ENCODE measurements at places on chromosomes 12 and 14.
A peak's percentile ranks its signal among the peaks of the same experiment; 100 is the strongest.

DNA sequence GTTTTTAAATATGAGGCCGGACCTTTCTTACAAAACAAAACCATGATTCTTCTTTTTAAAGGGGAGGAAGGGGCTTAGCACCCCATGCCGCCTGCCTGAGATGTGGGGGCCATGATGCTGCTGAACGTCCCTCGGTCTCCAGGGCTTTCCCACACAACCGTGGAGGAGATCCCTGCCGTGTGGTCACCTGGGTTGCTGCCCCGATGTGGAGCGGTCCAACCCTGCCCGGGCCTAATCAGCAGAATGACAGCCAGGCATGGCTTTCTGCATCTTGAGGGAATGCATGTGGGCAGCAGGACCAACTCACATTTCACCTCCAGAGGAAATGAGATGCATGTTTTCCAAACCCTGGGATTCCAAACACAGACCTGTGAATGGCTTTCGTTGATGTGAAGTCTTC is 48.9 kb upstream of the C14orf180 start:
- no peak for DNase-seq

GRCh38 chr12:74292351-74293194 is 245.1 kb upstream of the ATXN7L3B start:
- no peak for DNase-seq

GRCh38 chr12:617304-617915 is 45.8 kb downstream of the NINJ2 start:
- no peak for DNase-seq

- no peak for DNase-seq
Measured at GRCh38 chr12:108185002-108185401, 55.9 kb downstream of the WSCD2 start.

DNA sequence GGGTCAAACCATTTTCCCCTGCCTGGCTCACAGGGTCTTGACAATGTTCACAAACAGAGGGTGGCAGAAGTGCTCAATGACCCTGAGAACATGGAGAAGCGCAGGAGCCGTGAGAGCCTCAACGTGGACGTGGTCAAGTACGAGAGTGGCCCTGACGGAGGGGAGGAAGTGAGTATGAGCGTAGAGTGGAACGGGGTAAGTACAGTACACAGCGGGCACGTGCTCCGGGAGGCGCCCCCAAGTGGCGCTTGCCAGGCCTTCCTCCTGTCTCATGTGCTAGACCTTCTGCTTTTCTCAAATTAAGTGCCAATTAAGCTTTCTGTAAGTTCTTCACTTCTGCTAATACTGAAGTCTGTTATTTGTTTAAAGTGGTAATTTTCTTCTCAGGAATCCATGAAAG is 35.9 kb downstream of the XRCC3 start:
- DNase-seq = no peak

DNA sequence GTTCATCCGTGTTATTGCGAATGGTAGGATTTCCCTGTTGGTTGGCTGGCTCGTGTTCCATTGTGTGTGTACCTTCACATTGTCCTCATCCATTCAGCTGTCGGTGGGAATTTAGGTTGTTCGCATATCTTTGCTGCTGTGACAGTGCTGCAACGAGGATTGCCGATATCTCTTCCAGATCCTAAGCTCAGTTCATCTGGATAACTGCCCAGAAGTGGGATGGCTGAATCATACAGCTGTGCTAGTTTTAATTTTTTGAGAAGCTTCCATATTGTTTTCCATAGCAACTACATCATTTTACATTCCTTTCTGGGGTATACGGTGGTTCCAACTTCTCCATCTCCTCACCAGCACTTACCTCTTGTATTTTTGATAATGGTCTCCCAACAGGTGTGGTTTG is 292.8 kb upstream of the SFSWAP start:
- DNase-seq = no peak

DNA sequence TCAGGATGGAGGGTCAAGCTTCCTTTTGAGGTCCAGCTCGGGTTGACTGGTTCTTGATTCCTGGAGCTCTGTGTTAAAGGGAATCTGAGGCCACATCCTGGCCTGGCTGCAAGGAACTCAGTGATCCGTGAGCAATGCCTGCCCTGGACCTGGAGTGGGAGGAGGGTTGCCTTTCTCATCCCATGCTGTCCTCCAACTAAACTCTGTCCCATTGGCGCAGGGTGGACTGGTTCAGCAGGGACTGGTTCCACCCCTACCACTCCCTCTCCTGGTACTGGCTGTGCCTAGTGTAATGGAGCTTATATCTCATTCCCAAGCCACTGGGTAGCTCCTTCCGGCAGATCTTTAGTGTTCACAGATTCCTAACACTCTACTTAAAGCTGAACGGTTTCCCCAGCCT is 3.9 kb upstream of the CMKLR1 start:
- no peak for DNase-seq

- no peak for DNase-seq
Measured at GRCh38 chr12:121009741-121010140, 6.5 kb downstream of the C12orf43 start.

GRCh38 chr12:16225692-16226091 is 51.8 kb downstream of the SLC15A5 start:
- no peak for DNase-seq

DNA sequence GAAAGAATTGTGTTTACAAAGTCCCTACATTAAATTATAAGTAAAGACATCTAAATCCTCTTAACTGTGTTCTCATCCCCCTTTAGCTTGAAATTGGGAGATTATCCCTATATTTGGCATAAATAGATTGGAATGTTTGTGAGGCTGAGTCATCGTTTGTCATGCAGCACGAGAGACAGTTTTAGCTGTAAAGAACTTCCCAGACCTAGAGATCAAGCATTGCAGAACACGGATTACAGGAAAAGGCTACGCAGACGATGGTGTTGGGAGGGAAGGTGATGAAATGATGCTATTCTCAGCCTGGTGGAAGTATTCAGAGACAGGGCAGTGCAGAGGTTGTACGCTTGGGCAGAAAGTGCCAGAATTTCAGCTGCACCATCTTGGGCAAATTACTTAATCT is 93.8 kb downstream of the PTPRB start:
- DNase-seq = no peak

GRCh38 chr12:41013881-41014642 is 174.1 kb upstream of the PDZRN4 start:
- DNase-seq = no peak

- DNase-seq = no peak
Measured at GRCh38 chr12:128091101-128091720, 175.8 kb upstream of the TMEM132C start.

- peak; percentile 10 for DNase-seq
Measured at GRCh38 chr12:112179916-112180315, 54.6 kb downstream of the TRAFD1 start.

DNA sequence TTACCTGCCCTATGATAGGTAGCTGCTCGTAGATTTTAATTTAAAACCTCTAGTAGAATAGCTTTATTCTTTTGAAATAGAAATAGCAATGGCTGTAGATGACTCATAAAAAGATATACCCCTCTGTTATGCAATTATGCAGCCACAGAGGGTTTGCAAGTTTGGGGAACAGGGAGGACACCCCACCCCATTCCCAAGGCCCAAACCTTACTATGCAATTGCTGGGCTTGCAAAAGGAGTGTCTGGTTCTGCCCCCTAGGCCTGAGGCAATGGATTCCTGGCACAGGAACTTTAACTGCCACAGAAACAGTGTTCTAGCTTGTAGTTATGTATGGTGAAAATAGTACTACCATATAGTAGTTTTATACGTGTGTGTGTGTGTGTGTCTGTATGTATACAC is 403.3 kb downstream of the ADAMTS20 start:
- DNase-seq = no peak

DNA sequence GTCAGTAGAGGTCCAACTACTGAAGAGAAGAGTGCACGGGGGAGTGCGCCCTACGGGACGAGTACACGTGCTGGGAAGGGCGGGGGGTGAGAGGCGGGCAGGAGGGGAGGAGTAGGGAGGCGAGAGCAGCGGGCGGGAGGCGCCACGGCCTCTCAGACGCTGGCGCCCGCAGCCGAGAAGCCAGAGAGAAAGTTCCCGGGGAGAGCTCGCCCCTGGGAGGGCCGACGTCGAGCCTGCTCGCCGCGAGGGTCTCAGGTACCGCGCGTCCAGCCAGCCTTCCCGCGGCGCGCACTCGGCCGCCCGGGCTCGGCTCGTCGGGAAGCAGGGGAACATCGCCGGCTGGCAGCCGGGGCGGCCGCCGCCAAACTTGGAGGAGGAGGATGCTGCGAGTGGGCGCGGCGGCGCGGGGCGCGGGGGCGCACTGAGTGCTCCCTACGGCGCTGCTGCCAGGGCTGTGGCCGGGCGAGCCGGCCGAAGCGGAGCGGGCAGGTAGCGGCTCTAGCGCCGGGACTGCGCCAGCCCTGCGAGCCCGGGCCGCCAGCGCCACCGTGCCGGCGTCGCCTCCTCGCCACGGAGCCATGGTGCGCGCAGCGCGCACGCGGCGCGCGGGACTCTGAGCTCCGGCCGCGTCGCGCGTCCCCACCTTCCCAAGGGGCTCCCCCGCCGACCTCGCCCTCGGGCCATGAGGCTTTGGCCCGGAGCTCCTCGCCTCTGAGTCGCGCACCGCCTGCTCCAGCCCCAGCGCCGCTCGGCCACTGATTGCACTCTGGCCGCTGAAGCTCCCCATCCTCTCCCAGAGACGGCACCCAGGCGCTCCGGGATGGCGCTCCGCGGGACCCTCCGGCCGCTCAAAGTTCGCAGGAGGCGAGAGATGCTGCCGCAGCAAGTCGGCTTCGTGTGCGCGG is at the start of gene SLC24A4:
Gene SLC24A4 (plus strand): TSS at position 155 of the 905 bp plus-strand sequence. CDS start 666 bp downstream, at position 821.
- DNase-seq = no peak

GRCh38 chr12:639988-640387 is 23.3 kb downstream of the NINJ2 start:
- DNase-seq = no peak

DNA sequence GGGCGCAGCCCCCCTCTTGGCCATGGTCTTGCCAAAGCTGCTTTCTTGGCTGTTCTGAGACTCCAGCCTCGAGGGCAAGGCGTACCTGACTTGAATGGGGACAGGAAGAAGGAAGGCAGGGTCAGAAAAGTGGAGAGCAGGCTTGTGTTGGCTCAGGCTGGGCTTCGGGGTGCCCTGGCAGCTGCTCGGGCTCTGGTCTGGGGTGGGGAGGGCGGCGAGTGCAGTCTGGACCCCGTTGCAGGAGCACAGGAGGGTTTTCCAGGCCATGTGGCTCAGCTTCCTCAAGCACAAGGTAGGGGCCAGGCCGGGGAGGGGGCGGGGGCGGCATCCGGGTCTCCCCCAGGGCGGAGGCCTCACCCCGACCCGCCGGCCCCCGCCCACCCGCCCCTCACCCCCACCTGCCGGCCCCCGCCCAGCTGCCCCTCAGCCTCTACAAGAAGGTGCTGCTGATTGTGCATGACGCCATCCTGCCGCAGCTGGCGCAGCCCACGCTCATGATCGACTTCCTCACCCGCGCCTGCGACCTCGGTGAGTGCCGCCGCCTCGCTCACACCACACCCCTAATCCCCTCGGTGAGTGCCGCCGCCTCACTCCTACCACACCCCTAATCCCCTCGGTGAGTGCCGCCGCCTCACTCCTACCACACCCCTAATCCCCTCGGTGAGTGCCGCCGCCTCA is 4.2 kb downstream of the NOC4L start:
- no peak for DNase-seq

GRCh38 chr12:12481631-12482030 is 81.0 kb downstream of the DUSP16 start:
- no peak for DNase-seq

DNA sequence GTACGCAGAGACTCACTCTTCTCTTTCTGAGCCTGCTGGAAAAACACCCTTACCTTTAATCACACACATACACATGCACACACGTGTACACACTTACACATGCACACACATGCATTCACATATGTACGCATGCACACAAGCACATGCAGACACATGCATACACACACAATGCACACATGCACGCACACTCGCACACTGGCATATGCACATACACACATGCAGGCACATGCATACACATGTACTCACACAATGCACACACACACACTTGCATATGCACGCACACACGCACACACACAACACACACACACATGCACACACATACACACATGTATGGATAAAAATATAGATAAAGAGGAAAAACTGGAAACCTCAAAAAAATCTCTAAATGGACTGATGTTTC is 249.0 kb downstream of the GLT1D1 start:
- no peak for DNase-seq

DNA sequence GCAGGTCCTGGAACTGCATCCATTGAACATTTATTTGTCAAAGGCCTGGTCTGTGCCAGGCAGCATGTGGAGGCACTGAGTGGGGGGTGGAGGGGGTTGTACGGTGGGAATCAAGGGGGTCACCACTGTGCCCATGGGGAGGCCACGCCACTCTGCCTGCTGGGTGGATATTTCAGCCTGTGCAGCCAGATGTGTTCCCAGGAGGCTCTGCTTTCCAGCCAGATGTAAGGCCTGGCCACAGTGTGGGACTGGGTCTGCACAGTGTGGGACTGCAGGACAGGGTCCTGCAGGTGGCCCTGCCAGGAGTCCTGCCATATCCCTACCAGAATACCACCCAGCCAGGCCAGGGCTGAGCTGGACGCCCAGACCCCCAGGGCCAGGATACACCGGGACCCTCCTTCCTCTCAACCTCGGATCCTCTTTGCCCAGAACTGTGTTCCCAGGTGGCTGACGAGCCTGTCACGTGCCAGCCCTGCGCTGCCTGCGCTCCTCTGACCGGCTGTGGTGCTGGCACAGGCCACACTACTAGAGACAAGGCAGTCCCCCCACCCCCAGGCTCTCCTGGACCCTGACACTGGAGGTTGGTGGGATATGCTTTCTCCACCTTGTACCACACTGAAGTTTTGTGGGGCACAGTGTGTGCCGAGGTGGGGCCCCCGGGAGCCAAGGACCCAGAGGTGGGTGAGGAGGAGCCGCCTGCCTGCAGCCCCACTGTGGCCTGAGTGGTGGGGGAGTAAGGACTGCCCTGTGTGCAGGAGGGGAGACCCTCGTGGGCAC is 17.5 kb downstream of the XRCC3 start:
- DNase-seq = no peak

DNA sequence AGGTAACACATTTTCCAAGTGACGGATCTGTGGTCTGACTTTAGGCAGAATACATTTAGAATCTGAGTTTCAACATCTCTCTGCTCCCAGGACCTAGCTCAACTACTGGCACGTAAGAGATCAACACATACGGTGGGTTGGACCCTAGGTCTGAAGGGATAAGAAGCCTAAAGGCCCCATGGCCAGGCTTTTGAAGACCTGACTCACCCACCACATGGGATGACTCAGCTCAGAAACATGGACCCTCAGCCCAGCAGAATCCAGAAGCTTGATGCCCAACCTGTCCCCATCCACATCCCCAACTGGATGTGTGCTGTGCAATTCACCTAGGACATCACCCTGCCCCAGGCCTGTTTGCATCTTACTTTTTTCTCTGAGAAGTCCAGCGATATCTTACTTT is 770.2 kb downstream of the BCL11B start:
- DNase-seq = no peak

DNA sequence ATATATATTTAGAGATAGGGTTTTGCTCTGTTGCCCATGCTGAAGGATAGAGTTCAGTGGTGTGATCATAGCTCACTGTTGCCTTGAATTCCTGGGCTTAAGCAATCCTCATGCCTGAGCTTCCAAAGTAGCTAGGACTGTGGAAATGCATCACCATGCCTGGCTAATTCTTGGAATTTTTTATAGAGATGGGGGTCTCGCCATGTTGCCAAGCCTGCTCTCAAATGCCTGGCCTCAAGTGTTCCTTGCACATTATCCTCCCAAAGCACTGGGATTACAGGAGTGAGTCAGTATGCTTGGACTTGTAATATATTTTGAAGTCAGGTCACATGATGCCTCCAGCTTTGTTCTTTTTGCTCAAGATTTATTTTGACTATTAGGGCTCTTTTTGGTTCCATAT is 178.0 kb downstream of the RPAP3 start:
- DNase-seq = no peak

- DNase-seq = no peak
Measured at GRCh38 chr14:103118663-103119404, 4.4 kb upstream of the TNFAIP2 start.

- no peak for DNase-seq
Measured at GRCh38 chr14:74917646-74918081, 5.4 kb downstream of the RPS6KL1 start.
